ENCODE measurements at places on chromosomes 2 and 18. TPM values are rescaled to one million over a fixed set of nuclear protein-coding genes. Genes with fewer than 3 reads are reported as not detected.

GRCh38 chr2:205166745-205167144 lies 515.6 kb upstream of the NRP2 start:
- DNase-seq = no peak

DNA sequence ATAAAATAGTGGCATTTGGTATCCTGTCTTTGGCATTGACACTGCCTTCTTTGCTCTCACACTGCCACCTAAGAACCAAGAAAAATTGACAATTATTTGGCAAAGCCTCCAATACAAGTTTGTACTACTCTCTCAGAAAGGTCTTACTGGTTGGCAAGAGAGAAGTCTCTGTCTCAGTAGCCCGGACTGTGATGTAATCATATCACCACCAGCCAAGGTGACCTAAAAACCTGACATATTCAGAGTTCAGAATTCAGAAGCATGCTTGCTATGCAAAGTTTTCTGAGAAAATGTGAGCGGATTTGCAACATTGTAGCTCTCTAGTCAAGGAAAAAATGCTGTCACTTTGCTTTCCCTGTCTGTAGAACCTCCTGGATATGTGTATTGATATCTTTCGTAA lies 196.0 kb downstream of the CDH7 start:
- DNase-seq = no peak

- no peak for DNase-seq
These were observed 253.2 kb downstream of the NEDD4L start for GRCh38 chr18:58297198-58297597.

NYAP2 gene
- 0.01 TPM for polyA plus RNA-seq

NEB gene
- polyA plus RNA-seq = 0.29 TPM

DNA sequence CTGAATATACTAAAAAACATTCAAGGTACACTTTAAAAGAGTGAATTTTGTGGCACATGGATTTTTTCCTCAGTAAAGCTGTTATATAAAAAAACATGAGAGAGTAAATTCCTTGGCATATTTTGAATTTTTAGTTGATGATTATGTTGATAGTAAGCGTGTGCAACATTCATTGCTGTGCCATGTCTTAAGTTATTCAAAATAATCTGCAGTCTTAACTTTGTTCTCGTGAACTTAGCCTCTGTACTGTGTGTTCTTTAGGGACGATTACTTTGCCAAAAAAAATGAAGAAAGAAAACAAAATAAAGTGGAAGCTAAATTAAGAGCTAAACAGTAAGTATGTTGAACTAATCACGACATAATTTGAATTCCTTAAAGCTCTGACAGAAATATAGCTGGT lies 9.6 kb downstream of the SSB start:
- DNase-seq = no peak

- no peak for DNase-seq
These were observed 147.1 kb downstream of the SH3BP4 start for GRCh38 chr2:235098736-235099494.

DNA sequence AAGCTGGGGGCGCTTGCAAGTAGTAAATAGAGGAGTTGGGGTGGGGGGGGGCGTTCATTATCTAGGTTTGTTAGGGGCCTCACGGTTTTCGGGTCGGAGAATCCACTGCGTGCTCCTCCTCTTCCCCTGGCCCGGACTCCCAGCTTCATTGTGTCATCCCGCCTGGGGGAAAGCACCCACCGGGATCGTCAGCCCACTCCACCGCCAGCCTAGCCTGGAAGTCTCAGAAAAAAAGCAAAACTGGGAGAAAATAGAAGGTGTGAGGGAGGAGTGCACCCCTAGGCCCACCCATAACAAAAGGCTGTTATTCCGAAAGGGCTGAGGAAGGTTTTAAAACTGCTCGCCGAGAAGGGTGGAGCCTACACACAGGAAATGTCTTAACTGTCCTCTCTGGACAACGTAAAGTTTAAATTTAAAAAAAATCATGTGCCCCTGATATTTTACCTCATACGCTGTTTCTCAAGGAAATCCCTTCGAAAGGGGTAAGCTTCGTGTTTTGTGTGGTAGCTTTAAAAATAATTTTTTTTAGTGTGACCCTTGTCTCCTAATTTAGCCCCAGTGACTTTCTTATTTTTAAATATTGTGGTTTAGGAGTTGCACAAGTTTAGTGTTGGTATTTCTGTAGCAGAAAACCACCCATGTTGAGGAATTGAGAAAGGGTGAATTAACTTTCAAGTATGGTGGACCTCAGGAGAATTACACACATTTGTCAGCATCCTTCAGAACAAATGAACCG lies 104.2 kb downstream of the SPTBN1 start:
- DNase-seq = no peak

DNA sequence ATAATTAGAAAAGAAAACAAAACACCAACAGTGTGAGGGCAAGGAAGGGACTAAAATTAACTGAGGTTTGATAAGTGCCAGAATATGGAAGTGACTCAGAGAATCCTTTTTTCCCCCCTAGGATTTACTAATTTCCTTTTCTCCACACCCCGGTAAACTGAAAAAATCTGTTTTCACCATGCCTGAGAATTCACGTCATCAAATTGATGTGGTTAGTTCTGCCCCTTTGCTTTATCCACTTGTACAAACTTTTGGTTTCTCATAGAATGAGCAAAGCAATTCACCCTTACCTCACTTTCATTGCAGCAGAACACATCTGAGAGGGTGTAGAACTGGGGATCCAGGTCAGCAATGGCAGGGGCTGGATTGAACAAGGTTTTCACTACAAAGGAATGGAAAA lies 57.8 kb downstream of the RBKS start:
- DNase-seq = no peak

Measured in urinary bladder (tissue), 4 donors.